Calu3 (cell line): ENCODE measurements at places on chromosomes 11 and 22.

DNA sequence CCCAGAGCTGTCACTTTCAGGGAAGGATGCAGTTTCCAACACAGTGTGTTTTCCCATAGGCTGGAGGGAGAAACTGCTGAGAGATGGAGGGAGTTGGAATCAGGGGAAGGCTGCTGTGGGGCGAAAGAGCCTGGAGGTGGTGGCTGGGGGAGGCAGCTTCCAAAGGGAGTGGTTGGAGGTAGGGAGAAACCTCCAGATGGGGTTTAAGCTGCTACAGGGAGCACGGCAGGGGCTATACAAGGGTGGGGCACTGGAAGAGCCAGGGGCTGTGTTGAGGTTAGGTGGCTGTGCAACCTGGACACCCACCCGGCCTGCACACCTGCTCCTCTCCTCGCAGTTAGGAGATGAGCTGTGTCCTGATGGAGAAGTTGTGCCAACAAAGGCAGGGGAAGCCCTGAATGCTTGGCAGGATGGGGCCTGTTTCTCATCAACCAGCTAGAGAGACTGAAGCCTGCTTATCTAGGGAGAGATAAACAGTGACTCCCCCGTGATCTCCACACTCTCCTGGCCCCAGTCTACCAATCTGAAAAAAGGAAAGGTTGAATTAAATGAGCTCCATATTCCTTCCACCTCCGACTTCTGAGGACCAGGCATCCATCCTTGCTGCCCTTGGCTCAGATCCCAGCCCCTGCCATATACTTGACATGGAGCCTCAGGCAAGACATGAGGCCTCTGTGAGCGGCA is 3.6 kb upstream of the SLCO2B1 start:
- DNase-seq: no peak

DNA sequence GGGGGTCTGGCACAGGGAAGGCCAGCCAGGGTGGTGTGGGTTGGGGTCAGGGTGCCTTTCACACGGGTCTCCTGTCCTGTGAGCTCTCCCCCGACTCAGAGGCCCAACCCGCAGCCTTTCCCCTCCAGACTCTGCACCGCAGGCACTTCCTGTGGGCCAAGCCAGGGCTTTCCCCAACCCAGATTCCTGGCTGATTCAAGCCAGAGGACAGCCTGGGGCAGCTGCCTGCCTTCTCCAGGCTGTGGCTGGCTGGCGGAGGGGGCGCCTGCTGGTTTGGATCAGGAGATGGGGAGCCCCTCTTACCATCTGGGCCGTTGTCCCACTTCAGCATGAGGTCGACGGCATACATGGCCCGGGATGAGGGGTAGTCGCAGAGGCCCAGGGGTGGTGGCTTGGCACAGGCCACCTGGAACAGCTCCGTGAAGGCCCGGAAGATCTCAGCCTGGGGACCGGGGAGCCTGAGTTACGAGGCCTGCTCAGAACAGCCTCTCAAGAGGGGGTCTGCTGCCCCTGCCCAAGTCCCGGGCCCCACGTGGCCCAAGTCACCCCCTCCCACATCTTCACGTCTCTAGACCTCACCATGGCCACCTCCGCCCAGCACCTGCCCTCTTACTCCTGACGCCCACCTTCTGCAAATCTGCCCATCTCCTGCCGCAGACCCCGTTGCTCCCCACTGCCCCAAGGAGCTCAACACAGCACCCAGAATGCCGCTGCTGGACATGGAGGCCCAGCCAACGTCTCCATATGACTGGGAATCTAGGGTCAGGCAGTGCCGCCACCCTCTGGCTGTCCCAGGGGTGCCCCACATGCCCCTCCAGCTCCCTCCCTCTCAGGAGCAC is 17.3 kb downstream of the TSPO start:
- DNase-seq: no peak

DNA sequence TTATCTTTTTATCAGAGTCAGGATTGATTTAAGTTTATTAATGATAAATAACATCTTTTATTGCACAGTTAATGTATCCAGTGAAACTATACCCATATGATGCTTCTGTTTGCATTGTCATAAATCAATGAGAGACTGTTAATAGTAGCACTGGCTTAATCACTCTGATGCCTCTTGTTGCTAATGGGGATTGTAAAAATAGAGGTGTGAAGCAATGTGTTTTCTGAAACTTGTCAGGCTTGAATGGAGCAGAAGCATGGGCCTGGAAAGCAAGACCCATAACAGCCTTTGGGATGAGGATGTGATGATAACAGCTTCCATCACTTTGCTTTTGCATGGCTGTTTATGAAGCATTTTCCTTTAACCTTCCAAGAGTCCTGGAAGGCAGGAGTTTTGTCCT is 319.7 kb downstream of the DDX10 start:
- no peak for DNase-seq

GRCh38 chr11:1178201-1178885 is 20.6 kb downstream of the MUC5AC start:
- DNase-seq: no peak

GRCh38 chr11:28347371-28347770 is 239.2 kb downstream of the METTL15 start:
- DNase-seq: no peak

- DNase-seq: no peak
These were observed 56.7 kb downstream of the EFCAB6 start for GRCh38 chr22:43755452-43755851.
